ENCODE measurements at places on chromosomes 3 and 15.

GRCh38 chr3:69031635-69032034, 18.2 kb upstream of the EOGT start:
- no peak for DNase-seq

DNA sequence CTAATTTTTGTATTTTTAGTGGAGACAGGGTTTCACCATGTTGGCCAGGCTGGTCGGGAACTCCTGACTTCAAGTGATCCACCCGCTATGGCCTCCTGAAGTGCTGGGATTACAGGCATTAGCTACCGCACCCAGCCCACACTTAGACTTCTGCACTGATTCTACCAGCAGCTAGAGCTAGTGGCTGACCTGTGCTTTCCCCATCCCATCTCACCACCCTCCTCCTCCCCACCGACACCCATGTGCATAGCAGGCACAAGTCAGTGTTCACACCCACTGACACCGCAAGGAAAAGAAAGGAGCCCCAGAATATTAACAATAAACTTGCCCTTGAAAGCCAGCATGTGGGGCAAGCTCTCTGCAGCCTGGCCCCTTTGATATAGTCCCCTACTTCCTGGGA, 11.2 kb upstream of the ABTB1 start:
- DNase-seq = no peak

DNA sequence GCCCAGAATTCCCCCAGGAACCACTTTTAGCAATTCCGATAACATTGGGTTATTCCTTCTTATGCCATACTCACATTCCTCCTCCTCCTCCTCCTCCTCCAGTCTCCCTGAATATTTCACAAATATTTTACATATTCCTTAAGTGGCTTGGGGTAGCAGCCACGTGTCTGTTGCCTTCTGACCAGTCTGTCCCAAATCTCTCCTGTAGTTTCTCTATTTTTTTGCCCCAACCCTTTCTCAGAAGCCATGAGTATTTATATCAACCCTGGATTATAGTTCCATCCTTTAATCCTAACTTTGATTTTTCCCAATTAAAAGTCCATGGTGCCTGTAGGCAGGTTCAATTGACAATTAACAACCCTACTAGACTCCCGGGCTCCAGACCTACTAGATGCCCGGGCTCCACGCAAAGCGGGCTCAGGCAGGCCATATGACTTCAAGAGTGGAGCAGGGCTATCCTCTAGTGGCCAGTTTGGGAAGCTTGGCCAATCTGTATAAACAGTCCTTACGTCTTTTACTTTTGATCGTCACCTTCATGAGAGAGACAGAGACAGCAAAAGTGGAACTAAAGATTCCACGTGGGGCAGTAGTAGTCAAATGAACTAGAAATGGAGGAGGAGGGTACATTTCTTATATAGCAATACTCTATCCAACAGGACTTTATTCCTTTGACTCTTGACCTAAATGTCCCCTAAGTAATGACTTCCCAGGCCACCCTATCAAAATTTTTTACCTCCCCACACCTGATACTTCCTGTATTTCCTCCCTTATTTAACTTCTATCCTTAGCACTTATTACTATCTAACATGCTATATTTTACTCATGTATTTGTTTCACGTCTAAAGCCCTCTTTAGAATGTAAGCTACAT, 69.7 kb downstream of the USF3 start:
- DNase-seq = peak; percentile 83

DNA sequence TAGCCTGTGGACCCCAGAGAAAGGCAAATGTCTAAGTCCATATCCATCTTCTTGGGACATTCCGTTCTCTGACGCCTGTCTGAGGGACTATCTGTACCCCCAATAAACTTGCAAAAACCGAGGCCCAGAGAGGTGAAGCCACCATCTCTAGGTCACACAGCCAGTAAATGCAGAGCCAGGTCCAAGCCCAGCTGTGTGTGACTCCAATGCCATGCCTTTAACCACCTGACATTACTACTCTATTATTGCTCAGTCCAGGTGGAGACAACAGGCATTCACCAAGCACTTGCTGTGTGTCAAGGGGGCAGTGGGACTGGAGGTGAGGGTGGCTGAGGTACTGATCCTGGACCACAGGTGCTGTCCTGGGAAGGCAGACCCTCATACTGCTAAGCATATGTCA, 25.4 kb downstream of the CYP8B1 start:
- DNase-seq = no peak

GRCh38 chr3:176961916-176962315, 235.4 kb downstream of the TBL1XR1 start:
- DNase-seq = no peak

DNA sequence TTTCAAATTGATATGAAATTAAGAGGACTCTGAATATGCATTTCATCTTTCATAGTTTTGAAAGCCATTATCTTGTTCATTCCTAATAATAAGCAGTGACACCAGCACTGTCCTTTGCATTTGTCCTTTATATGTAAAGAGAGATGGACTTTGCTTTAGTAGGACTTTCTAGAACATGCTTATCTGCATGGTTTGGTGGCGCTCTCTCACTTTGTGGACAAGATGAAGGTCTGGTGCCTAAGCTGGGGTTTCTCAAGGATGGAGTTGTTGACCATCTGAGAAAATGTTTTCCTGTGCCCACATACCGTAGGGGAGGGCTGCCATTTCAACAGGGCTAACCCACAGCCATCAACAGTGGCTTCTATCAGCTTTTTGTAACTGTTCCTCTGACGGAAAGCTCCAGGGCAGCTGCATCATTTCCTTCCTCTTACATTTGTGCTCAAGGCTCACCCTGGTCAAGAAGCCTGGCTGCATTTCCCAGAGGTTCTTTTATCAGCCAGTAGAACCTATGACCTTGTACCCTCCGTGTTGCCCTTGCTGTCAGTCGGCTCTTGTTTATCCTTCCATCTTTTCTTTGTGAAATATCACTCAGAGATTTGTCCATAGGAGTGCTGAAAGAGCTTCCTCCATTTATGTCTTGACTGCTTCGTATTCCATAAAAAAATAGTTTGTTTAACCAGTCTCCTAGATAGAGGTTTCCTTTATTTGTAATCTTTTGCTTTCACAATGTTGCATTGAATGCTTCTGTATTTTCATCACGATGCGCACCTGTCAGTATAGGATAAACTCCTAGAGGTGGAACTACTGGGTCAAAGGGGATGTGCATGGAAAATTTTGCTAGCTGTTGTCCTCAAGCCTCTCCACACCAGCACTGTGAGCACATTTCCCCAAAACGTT, 44.6 kb downstream of the ABHD2 start:
- DNase-seq = no peak

All from cerebellar cortex (tissue), 1 donor.